HCT116 (cell line): ENCODE measurements at places on chromosomes 6 and 20. TPM values are rescaled to one million over a fixed set of nuclear protein-coding genes. Genes with fewer than 3 reads are reported as not detected.
A peak's percentile ranks its signal among the peaks of the same experiment; 100 is the strongest.

Gene DBNDD2
- total RNA-seq: 44.2 TPM

Gene PHACTR3
- total RNA-seq: not detected

Gene ARID1B
- 35.6 TPM for total RNA-seq

Gene ELOVL2
- total RNA-seq: 0.07 TPM

Gene RSPO3
- total RNA-seq: not detected

Gene USP49
- total RNA-seq: 6.9 TPM

Gene GCNT2
- 0.74 TPM for total RNA-seq

DNA sequence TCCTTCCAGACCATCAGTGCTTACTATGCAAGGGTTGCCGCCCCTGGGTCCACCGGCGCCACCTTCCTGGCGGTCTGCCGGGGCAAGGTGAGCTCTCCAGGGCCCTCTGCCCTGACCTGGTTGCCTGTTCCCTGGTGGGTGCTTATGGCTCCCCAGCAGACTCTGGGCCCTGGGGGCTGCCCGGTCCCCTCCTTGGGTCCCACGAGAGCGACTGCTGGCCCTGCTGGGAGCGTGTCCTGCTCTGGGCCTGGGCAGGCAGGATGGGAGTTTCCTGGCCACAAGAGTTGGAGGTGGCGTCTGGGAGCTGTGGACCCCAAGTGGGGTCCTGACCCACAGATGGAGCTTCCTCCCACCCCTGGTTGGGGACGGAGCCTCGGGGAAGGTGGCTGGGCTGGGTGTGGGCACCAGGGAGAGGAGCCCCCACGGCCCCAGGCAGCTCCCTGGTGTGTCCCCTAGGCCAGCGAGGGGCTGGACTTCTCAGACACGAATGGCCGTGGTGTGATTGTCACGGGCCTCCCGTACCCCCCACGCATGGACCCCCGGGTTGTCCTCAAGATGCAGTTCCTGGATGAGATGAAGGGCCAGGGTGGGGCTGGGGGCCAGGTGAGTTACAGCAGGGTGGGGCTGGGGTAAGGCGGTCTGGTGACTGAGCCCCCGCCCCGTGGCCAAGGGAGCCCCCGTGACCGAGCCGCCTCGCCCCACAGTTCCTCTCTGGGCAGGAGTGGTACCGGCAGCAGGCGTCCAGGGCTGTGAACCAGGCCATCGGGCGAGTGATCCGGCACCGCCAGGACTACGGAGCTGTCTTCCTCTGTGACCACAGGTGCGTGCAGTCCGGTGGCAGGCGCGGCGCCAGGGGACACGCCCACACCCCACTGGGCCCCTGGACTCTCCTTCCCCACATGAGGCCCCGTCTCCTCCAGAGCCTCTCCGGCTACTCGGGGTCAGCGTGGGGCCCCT lies 7.1 kb upstream of the TNFRSF6B start:
- no peak for DNase-seq

DNA sequence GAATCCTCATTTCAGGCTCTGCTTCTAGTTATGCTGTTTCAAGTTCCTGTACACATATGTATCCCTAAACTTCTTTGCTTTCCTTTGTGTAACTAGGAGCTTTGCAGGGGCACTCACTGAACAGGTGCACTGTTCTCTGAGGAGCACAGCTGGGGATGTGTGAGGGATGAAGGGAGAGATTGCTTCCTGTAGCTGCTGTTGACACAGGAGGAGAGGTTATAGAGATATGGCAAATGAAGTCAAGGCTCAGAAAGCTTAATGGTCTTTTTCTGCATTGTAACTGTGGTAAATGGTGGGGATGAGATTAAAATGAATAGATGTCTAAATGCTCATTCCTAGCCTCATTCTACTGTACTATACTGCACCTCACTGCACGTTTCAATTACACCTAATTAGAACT lies 454.3 kb downstream of the BTBD3 start:
- DNase-seq: no peak

- DNase-seq: no peak
These were observed 114.2 kb upstream of the SSTR4 start for GRCh38 chr20:22920898-22921297.

- DNase-seq: no peak
These were observed 61.6 kb downstream of the MYH7B start for GRCh38 chr20:35017099-35017835.

DNA sequence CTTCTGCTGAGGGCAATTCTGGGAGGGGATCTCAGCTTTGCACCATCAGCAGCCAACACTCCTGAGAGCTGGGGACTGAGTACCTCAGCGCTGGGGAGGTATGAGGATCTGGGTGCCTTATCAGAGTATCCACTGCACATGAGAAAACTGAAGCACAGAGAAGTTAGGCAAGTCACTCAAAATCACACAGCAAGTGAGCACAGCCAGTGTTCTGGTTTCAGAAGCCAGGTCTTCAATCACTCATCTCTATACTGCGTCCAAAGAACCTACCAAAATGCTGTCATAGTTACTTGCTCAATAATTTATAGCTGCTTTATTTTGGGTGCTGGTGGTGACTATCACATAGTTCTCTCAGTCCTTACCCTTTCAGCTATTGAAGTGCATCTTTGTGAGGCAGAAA lies 5.0 kb downstream of the ADTRP start:
- no peak for DNase-seq

DNA sequence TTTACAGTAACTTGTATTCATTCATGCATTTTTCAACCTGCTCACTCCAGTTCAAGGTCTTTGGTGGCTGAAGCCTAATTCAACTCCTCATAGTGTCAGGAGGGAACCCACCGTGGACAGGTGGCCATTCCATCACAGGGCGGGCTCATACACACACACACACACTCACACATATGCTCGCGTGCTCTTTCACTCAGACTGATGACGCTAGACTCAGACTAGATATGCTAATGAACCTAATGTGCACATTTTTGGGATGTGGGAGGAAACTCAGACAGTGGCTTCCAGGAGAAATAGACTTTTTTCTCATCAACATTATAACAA lies 56.7 kb downstream of the TRIM27 start:
- no peak for DNase-seq

DNA sequence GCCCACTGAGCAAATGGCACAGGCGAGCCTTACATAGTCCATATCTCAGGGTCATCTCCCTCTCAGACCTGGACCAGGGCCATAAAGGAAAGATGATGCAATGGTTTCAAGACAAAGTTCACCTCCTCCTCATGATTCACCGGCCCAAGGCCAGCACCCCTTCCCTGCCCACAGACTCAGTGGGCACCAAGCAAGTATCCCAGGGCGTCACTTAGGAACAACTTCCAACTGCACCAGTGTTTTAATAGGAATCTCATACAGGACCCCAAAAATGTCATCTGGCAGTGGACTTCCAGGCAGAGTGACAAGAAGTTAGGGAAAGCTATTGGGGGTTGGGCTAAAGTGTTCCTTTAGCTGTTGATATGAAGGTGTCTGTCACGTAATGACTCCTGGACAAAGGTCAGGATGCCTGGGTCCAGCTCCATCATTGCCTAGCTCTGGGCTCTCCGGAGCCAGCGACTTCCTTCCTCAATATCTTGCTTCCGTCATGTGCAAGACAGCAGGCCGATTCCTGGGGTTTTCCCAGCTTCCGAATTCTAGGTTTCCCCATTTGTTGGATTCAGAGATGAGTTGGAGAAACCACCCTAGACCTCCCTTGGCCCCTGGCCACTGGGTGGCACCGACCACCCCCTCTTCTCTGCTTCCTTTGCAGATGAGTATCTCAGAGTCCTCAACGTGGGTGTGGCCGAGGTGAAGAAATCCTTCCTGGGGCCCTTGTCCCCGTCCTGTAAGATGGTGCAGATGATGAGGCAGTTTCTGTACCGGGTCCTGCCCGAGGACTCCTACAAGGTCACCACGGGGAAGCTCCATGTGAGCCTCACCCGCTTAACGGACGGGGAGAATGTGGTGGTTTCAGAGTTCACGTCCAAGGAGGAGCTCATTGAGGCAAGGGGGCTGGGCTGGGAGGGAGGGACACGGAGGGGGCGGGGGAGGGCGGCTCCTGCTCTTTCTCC lies 21.1 kb downstream of the PNPLA1 start:
- peak; percentile 13 for DNase-seq

DNA sequence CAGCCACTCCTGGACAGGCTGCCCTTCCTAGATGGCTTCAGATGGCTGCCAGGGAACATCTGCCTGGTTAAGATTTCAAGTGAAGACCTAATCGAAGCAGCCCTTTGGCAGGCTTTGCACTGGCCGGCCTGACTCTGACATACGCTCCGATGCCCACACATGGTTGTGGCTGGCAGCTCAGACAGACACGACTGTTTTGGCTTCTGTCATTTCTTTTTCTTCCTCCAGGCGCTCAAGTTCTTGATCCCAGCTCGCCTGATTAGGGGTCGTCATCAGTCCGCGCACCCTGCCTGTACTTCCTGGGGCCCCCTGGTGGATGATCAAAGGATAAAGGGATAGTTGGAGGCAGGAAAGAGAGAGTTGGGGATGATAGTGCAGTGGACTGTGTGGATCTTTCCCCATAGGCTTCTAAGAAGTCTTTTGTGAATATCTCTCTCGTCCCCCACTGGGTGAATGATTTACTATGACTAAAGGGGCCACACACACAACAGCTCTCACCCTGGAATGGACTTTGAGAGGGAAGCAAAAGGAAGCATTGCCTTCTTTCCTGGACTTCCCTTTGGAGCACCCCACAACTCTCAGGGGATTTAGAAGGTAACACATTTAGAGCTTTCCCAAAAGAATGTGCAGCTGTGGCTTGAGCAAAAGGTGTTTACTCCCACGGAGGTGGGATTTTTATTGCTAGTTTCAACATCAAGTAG lies 21.4 kb upstream of the TRAM2 start:
- DNase-seq: peak; percentile 69

DNA sequence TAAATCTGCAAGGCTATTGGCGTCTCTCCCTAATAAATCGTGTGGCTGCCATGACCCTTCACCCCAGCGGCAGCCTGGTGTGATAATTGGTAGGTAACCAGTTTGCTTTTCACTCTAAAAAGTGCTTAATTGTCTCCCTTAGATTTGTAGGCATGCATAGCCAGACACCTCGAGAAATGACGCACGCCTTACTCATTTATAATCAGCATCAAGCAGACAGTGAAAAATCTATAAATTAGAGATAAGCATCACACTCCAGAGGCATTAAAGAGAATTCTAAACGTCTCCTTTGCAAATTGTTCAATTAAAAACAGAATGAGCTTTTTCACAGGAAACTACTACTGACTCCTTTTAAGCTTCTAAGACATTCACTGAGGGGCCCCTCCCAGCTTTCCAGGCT lies 110.2 kb upstream of the RPS6KA2 start:
- DNase-seq: peak; percentile 7

DNA sequence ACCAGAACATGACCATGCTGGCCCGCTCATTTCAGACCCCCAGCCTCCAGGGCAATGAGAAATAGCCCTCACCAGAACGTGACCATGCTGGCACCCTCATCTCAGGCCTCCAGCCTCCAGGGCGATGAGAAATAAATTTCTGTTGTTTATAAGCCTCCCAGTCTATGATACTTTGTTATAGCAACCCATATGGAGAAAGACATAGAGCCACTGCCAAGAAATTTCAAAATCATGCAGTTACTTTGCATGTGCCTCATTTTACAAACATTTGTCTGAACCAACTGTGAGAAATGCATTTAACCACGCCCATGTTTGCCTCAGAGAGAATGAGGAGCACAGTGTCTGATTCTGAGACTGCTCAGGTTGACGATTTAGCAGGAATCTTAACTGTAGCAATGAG lies 15.5 kb downstream of the CYP39A1 start:
- no peak for DNase-seq

GRCh38 chr6:168314948-168315347 lies 4.6 kb downstream of the DACT2 start:
- no peak for DNase-seq
